ENCODE measurements at places on chromosomes 12 and 14.
A peak's percentile ranks its signal among the peaks of the same experiment; 100 is the strongest.

- no peak for DNase-seq
Measured at GRCh38 chr14:56008150-56008549, 110.1 kb upstream of the PELI2 start.

DNA sequence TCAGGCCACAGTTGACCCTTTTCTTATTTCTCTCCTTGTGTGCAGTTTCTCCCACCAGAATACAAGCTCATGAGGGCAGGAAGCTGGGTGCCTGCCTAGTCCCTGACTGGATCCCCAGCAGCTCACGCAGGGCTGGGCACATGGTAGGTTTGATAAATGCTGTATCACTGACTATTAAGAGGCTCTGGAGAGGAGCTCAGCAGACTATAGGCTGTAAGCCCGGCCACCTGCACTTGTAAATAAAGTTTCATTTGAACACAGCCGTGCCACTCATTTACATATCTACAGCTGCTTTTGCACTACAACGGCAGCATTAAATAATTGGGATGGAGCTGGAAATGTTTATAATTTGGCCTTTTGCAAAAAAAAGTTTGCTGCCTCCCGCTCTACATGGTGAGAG lies 32.0 kb downstream of the CHGA start:
- no peak for DNase-seq

GRCh38 chr12:38328306-38328895 lies 11.8 kb downstream of the ALG10B start:
- DNase-seq: no peak

DNA sequence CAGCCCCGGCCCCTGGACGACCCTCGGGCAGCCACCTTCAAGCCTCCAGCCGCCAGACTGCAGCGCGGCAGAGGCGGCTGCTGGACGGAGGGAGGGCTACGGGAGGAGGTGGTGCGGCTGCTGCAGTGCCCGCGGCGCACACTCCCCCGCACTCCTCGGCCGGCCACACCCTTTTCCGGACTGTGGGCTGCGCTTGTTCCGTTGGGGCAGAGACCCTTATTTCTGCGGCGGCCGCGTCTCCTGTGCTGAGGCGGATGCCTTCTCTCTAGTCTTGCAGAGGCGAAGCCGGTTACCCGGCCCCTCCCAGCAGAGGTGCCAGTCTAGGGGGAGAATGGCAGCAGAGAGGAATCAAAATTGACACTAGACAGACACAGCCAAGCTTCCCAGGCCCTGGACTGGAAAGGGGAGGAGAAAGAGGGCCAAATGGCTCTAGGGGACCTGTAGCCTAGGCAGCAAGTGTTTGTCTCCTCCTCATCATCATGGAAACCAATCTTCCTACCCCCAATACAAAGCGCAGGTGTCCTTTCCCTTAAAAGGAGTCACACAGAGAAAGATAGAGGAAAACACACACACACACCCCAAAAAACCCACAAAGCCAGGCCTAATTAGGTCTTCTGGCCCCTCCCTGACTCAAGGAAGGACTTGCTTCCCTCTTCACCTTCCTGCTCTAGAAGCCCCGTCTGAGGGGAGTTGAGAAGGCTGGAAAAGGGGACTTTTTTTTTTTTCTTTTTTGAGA lies 1.3 kb downstream of the ESYT1 start:
- no peak for DNase-seq

- no peak for DNase-seq
Measured at GRCh38 chr14:21102521-21103410, 1.9 kb downstream of the TMEM253 start.

DNA sequence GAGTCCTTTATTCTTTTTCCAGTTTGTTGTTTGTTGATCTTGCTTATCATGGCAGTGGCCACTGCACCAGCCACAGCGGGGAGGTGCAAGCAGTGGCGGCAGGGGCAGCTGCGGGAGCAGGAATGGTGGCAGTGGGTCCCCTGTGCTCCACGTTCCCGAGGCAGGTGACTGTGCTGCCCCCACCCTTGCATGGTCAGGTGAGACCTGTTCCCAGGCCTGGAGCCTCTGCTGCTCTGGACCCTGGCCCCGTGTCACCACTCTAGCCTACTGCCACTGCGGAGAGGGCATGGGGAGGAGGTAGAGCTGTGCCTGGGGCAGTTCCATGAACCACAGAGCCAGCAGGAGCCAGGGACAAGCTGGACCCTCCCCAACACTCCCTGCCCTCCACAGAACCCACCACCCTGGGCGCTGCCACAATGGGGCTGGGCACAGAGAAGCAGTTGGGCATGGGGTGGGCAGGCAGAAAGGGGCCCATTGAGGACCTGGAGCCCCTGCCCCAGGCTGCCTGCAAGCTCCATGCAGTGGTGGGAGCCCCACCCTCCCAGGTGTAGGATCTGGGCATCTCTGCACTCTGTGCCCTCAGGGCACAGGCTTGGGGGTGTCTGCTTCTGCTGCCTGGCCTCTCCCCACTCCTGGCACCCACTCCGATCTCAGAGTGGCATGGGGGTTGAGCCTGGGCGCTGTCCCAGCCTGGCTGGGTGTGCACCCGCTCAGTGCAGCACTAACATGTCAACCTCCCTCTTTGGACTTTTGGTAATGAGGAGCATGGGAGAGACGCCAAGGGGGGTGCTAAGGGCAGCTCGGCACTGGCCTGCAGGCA lies 23.1 kb upstream of the WDR20 start:
- DNase-seq: no peak

DNA sequence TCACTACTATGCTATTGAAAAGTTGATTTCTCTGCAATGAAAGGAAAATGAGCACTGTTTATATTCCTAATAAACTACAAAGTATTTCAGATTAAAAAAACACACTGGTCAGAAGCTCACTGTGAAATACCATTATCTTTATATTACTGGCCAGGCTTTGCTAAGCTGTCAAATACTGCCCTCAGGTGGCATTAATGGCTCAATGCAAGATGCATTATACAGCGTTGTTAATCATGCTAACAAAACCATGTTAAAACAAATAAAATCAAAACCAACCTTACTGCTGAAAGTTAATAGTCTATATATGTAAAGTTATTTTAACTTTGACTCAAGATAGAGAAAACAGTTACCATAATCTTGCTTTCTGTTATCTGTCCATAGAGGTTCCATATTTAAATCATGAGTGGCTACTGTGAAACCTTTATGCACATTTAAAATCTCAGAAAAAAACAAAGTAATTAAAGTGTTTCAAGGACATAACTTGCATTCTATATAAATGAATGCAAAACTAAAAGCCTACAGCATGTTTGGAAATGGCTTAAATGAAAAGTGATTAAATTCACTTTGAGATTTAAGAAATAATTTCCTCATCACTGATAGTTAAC lies 121.7 kb downstream of the RALGAPA1 start:
- DNase-seq: peak; percentile 2

DNA sequence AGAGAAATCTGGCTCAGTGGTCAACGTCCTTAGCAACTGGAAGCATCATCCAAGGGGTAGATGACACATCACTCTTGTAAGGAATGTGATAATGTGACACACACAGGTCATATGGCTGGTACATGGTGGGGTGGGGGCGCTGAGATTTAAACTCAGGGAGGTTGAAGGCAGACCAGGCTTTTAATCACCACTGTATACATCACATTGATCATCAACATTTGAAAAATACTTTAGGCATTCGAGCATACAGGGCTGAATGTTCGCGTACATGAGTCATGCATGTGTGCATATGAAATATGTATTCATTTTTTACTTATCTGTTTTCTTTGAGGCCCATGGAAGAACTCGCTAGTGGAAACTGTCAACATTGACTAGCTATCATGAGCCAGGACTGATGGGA lies 976.4 kb downstream of the VRK1 start:
- no peak for DNase-seq

GRCh38 chr14:35121026-35121886 lies 534 bp downstream of the PPP2R3C start:
- DNase-seq: no peak

DNA sequence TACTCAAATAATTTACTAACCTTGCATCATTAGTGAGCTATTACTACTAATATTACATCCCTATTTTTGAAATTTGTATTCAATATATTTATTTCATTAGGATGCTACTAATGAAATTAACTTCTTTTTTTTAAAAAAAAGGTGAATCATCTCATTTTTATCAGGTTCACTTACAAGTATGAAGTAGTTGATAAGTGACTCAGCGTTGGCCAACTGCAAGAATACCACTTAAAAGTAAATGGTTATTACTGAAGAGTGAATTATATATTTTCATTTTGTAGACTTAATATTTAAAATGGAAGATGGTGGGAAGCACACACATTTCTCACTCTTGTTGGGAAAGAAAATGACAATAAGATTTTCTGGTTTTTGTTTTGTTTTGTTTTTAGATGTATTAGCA lies 19.6 kb downstream of the OR4N2 start:
- no peak for DNase-seq

DNA sequence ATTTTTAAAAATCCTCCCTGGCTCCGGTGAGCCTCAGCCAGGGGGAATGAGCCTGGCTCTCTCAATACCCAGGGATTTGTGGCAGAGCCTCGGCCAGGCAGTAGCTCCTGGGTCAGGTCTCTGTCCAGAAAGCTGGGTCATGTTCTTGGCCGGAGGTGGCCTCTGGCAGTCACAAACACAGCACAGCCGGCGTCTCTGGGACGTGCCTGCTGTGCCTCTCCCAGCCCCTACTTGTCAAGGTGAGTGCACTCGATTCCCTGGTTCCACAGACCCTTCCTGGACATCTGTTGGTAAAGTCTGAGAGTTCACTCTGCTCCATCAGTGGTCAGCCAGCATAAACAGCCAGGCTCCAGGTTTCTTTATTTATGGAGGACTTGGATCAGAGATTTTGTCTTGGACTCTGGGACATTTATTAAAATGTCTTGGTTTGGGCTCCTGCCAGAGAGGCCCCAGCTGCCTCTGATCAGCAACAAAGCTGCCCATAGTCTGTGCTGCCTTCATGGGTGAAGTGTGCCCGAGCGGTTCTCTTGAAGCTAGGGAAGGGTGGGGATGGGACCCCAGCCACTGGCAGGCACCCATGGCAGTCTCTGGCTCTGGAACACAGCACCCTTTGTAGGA lies 56.7 kb downstream of the DGLUCY start:
- no peak for DNase-seq

DNA sequence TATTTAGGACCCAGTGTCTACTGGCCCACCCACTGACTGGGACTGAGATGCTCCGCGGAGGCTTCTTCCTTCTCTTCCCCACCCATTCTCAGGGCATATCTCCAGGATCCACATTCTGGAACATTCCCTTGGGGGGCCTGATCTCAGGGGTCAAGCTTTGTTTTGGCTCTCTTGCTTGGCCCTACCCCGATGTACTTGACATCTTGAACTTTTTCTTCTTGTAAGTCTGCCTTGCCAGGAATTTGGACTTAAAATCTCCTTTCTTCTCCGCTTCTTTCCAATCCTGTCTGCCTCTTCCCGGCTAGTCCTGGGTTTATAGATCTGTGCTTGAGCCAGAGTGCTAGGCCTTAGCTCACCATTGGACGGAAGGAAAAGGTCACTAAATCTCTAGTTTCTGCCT lies 22.1 kb downstream of the DACT1 start:
- no peak for DNase-seq

- DNase-seq: no peak
Measured at GRCh38 chr14:95564060-95564459, 29.2 kb downstream of the GLRX5 start.

DNA sequence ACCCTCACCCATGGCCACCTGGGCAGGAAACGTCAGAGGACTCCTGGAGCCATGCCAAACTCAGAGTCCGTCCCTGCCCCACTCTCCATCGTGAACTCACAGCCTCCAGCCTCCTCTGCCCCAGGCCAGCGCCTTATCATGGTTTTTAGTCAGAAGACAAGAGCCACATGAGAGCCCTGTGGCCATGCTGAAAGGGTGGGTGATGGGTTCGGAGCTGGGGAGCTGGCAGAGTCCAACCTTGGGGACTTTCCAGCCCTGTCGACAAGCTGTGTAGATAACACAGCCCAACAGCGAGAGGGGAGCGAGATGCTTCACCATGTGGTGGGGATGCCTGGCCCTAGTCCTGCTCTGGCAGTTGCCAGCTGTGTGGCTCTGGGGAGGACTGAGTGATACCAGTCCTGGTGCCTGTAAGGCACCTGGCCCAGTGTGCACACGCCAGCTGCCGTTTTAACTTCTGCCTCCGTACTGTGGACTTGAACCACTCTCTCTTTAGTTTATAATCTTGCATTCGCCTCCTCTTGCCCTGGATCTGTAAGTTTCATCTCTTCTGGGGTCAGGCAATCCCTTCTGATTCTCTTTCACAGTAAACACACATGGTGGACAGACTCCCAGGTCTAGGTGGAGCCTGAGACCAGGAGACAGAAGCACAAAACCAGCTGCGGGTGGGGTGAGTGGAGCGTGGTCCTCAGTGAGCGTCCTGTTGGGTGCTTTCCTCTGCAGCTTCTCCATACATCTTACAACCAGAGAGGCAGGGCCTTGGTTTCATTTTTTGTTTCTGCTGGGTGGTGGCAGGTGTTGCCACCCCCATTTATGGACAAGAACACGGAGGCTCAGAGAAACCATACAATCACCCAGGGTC lies 55.3 kb downstream of the RIN3 start:
- peak; percentile 76 for DNase-seq

DNA sequence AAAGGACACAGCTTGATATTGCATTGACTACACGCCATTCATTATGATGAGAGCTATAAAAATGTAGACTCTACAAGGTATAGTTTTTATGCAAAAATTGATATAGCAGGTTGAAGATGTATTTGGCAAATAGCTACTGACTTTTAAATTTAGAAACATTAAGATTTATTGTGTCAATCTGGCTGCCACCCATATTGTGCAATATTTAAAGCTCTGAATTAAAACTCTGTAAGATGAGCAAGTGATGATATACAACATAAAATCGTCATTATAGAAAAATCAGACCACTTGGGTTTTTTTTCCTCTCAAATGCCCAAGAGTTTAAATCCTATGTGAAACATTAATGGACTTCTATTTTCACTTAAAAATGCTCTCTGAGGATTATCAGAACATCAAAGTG lies 36.8 kb upstream of the E2F7 start:
- DNase-seq: no peak

DNA sequence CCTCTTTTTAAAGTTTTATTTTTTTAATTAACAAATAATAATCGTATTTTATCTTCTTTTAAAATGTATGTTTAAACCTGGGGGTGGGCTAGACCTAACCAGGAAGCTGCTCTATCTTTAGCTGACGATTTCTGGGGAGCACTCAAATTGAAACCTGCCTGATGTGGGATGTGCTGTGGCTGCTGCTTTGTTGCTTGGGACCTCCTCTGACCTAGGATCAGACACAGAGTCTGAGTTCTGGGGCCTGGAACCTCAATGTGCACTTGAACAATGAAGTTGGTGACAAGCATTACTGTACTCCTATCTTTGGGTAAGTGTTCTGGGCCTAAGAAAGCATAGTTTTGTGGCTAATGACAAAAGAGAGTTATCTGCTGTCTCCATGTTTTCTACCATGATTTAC lies 386.7 kb downstream of the DAD1 start:
- no peak for DNase-seq

GRCh38 chr14:56112781-56113180 lies 5.4 kb upstream of the PELI2 start:
- DNase-seq: no peak

DNA sequence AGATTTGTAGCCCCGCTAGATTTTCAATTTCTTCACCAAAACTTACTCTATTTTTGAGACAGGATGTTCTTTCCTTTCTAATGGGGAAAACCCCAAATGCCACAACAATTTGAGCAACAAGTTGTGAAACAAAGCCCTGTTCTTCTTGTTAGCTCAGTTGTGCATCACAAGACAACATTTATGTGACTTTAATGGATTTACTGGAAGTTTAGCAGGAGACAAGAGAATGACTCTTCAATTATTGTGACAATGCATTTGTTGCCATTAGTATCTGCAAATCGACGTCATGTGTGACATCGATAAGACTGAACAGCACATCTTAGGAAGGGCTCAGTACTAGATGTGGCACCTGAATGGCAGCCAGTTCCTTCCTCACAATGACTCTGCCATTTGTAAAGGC lies 1028.9 kb upstream of the TMEM132C start:
- DNase-seq: no peak
